CD4-positive, CD25-positive, alpha-beta regulatory T cell (primary cell): ENCODE measurements at places on chromosomes 11 and 22.

DNA sequence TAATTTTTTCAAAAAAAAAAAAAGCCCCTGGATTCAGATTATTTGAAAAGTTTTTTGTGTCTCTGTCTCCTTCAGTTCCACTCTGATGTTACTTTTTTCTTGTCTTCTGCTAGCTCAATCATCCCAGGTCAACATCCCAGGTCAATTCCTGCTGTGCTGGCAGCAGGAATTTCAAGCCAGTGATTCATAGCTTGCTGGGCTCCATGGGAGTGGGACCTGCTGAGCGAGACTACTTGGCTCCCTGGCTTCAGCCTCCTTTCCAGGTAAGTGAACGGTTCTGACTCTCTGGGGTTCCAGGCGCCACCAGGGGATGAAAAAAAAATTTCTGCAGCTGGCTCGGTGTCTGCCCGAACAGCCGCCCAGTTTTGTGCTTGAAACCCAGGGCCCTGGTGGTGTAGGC, 31.4 kb downstream of the PLAAT5 start:
- no peak for DNase-seq

DNA sequence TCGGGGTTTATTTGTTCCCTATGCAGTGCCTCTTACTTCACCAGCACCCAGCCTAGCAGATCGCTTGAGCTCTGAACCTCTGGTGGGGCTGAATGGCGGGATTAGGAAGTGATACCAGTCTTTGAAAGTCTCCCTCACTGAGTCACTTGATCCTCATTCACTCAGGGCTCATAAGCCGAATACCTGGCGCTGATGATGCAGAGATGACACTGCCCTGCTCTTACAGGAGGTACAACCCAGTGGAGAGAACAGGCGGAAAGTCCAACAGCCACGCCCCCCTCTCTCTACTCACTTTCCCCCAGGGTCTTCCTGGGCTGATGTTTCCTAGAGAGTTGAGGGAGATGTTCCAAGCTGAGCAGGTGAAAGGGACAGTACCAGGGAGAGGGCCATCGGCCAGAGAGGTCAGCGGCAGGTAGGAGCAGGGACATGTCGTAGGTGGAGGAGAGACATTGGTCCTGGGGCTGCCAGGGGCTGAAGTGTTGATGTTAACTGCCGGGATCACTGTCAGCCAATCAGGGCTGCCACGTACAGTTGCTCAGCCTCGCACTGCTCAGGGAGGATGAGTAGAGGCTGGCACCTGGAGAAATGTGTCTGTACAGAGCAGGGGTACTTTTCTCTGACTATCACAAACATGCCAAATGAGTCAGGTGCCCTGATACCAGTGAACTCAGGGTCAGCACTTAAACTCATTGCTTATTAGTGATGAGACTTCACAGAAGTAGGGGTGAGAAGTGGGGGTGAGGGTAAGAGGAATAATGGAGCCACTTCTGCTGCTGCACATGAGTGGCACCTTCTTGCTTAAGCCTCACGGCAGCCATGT, 9.9 kb upstream of the APOBEC3A start:
- DNase-seq, result no peak

DNA sequence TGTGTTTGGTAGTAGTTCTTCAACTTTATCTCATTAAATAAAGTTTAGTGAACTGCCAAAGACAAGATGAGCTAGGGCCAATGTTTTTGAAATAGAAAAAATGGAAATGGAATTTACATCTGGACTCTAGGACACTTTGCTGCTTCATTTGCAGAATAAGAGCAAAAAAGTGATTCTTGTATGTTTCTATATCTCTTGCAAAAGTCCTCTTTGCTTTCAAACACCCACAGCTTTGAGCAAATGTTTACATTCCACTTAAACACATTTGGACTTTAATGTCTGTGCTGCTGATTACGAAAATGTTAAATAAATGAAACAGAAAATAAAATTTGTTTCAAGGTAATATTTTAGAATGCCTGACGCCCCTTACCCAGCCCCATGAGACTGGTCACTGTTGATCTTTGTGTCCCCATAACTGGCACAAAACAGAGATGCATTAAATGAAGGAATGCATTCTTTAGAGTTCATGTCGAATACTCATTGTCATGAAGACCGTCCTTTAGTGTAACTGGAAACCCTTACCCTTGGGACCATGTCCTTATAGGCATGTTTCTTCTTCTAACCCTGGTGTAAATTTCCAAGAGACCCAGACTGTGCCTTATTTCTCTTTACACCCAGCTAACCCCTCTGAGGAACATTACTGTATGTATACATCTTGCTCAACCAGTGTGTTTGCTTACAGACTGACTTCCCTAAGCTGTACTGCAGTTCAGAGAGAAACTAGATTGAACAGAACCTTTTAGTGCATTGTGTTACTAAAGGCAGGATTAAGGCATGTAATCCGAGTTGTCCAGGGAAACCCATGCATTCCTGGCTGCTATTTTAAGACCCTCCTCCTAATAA, 199.7 kb downstream of the NAV2 start:
- DNase-seq, result no peak

GRCh38 chr11:69010964-69011623, 2.0 kb downstream of the MRGPRF start:
- no peak for DNase-seq

- no peak for DNase-seq
Observed at GRCh38 chr11:60777106-60777505, 8.0 kb upstream of the MS4A10 start.

DNA sequence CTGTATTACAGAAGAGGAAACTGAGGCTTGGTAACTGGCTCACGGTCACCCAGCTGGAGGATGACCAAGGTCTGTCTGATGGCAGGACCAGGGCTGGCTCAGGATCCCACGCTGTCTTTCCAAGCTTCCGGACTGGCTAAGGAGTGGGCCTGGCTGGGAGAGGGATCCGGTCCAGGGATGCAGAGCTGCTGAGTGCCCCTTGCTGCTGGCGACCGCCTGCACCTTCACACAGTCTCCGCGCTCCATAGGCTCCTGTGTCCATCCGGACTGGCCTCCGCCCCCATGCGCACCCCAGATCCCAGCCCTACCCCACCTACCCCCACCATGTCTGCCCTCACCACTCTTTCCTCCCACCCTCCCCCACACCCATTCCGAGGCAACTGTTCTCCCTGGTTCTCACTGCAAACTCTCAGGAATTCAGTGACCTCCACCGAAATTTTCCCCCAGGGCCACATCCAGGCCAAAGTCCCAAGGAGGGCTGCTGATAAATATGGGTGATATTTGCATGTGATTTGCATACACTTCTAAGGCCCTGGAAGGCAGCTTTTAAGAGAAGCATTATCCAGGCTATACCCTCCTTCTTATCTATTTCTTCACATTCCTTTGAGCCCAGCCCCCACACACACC, 48.5 kb upstream of the SLC35C1 start:
- no peak for DNase-seq

DNA sequence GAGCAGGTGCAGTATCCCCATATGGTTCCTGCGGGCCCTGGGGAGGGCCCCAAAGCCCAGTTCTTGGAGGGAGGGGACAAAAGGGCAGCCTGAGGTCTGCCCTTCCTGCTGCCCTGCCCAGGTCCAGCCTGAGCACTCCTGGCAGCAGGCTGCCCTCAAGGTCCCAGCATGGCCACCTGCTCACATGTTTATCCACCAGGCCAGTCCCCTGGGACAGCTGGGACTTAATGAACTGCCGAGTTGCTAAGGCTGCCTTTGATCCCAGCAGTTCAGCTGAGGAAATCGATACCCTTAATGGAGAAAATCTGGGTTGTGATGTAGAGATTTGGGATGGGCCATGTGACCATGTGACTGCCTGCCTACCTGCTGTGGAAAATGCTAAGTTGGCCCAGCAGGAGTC, 146.2 kb downstream of the TRIM29 start:
- no peak for DNase-seq

DNA sequence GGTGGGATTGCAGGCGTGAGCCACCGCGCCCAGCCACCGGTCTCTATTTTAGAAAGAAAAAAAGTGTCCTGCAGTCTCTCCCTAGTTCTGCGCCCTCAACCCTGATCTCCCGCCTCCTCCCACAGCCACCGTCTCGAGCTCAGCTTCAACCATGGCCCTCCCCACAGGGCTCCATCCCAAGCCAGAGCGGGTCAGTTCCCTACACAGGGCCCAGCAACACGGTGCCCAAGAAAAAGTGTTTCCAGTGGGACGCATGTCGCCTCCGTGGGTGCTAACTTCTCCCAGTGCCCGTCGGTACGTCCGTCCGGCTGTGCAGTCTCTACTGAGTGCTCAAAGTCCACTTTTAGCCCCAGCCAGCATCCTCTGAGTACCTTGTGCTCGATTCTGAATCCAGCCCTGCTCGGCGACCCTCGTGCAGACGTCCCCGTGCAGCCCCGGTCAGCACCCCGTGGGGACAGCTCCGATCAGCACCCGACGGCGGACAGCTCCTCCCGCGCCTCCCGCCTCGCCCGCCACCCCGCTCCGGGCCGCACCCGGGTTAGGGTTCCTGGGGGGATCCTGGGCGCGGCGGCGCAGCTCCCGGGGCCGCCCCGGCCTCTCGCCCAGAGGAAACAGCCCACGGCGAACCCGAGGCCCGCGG, 657 bp upstream of the MAPK8IP2 start:
- DNase-seq, result peak; percentile 35

DNA sequence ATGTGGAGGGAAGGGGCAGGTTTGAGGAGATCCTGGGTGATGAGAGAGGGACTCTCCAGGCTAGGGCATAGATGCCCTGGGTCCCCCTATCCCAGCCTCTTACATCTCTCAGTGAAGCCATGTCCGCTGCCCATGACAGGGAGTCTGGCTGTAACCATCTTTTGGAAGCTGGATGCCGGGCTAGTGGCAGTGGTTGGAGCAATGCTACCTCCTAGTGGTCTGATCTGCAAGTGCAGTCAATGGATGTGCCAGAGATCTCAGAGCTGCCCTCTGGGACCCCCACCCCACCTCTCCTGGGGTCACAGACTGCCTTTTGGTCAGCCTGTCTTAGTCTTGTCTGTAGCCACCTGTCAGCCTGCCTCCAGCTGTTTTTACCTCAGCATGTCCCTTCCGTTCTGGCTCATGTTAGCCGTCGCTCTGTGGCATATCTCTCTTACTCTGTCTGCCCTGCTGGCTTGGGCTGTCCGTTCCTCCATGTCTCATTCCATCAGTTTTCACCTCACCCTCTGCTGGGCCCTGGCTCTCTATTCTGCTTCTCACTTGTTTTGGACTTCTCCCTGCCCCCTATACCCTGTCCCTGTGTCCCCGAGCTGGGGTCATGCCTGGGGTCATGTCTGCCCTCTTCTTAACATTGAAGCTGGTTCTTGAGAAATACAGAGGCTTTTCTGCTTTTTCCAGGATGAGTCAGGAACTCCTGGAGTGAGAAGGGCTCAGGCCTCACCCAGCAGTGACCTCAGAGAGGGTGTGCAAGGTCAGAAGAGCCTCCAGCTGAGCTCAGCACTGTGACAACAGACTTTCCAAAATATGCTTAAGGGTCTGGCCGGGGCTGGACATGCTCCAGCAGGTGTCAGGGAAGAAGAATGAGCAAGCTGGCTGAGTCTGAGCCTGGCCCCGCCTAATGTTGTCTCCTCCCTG, 52.0 kb upstream of the THY1 start:
- DNase-seq, result peak; percentile 12

GRCh38 chr11:42709216-42709615, 602.6 kb upstream of the API5 start:
- DNase-seq, result no peak

DNA sequence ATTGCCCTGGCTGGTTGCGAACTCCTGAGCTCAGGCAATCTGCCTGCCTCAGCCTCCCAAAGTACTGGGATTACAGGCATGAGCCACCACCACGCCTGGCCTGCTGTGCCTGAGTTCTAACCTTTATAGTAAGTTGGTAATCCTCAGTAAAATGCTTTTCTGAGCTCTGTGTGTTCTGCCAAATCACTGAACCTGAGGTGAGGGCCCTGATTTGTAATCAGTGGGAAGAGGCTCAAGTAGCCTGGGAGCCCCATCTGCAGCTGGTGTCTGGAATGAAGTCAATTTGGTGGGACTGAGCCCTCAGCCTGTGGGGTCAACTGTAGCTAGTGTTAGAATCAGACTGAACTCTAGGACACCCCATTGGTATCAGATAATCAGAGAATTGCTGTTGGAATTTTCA, 72.6 kb upstream of the PARVG start:
- no peak for DNase-seq

DNA sequence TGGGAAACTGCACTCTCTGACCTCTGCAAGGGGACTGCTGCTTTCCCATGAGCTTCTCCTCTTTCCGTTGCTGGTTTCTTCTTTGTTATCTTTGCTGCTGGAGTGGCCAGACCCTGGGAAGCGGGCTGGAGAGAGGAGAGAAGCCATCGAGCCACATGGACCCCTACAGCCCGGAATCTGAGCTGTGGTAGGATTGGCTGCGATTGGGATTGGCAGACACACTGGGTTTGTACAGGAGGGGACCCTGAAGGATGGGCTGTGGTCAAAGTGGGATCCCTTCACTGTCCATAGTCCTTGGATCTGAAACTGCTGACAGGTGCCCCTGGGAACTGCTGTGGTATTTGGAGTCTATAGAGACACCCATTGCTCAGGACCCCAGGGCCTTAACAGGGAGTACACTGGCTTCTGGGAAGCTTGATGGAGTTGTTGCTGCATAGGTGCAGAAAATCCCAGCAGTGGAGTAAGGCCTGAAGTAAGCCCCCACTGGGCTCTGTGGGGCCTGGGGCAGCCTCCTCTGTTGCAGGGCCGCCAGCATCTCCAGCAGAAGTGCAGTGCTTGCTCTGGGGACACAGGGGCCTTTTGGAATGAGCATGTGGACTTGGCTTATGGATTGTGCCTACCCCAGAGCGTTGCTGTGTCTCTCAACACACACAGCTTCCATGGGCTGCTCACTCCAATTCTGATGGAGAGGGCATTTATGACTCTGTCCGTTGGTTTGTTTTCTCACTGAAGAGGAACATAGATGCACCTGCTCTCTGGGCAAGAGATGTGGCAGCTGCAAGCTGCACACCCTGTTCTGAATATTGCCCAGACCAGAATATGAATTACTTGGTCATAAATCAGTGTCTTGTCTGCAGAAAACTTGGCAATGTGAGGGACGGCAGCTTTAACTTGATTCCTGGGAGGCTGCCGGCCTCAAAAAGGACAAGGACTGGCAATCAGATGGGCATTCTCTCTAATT, 32.0 kb downstream of the BCR start:
- DNase-seq, result no peak

DNA sequence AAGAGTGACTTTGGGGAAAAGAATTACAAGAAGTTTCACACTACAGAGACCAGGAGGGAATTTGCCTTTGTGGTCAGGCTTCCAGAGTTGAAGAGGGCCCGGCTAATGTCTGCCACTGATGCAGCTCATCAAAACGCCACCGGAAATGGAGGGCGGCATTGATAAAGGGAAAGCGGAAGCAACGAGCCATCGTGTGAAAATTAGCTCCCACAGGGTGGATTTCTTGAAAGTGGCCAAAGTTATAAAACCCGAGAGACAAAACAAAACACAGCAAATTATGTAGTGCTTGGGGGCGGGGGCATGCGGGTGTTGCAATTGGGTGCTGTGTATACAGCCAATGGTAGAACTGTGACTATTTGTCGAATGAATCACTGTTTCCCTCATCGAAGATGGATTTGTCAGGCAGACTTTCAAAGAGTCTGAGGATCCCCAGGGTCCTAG, 113.0 kb downstream of the ADAMTS15 start:
- no peak for DNase-seq

DNA sequence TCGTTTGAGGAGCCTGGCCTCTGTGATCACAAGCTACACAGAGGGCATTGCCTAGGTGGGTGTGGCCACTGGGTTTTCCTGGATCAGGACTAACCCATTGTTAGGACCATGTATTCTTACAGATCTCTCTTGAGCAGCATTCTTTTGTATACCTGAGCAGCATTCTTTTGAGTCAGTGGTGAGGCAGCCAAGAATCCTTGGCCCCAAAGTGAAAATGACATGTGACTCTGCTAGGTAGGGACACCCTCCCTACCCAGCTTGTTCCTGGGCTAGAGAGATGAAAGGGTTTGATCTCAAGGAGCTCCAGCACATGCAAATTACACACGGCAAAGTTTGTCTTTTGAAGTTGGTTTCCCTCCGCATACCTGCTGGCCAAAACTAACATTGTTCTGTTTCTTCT, 55.0 kb upstream of the HORMAD2 start:
- no peak for DNase-seq
